A673 (cell line): ENCODE measurements at places on chromosomes 3 and 15. TPM values are rescaled to one million over a fixed set of nuclear protein-coding genes. Genes with fewer than 3 reads are reported as not detected.
A peak's percentile ranks its signal among the peaks of the same experiment; 100 is the strongest.

Gene SPINK8
- total RNA-seq, result not detected in 2 replicates

Gene MLF1
- 4.9 and 5.0 TPM in 2 replicates for total RNA-seq

Gene EOMES
- not detected in 2 replicates for total RNA-seq

Gene CNTN4
- 5.7 and 6.1 TPM in 2 replicates for total RNA-seq

Gene OIP5
- total RNA-seq, result 31.0 and 36.1 TPM in 2 replicates

Gene MED12L
- 0.71 and 1.1 TPM in 2 replicates for total RNA-seq

Gene GHRL
- total RNA-seq, result 1.0 and 2.0 TPM in 2 replicates

- DNase-seq, result peak; percentile 62
Observed at GRCh38 chr3:74267588-74268184, 346.8 kb downstream of the CNTN3 start.

- no peak for DNase-seq
Observed at GRCh38 chr3:114645392-114645791, 351.6 kb downstream of the TIGIT start.

DNA sequence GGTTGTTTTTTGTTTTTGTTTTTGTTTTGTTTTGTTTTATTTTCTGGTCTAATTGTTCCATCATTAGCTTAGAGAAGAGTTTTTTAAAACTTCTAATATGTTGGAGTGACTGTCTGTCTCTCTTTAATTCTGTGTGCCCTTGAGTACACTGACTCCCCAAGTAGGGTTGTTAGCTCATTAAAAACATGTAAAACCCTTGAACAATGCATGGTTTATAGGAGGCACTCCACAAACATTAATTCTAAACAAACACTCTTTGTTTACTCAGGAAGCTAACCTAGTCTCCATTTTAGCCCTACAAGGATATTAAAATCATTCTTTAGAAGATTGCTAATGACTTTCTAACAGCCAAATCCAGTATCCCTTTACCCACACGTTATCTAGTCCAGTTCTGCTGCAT is 100.5 kb downstream of the CGGBP1 start:
- no peak for DNase-seq

DNA sequence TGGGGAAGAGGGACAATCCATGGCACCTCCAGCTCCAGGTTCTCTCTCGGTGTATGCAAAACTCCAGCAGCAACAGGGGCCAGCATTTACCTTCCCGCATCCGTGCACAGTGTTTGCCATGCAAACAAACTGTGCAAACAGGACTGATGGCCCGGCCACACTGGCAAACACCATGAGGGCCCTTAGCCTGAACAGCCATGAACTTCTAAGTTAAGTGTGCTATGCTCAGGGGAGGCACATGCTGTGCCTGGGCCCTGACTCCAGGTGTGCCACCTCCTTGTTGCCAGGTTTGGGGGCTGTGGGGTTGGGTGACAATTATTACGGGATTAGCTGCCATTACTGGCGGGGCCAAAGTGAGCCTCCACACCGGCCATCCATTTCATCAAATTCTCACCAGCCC is 57.5 kb downstream of the CACNA2D2 start:
- no peak for DNase-seq

- no peak for DNase-seq
Observed at GRCh38 chr3:124579641-124580040, 150.6 kb upstream of the UMPS start.

GRCh38 chr3:168414149-168414548 is 318.4 kb upstream of the GOLIM4 start:
- DNase-seq, result no peak

DNA sequence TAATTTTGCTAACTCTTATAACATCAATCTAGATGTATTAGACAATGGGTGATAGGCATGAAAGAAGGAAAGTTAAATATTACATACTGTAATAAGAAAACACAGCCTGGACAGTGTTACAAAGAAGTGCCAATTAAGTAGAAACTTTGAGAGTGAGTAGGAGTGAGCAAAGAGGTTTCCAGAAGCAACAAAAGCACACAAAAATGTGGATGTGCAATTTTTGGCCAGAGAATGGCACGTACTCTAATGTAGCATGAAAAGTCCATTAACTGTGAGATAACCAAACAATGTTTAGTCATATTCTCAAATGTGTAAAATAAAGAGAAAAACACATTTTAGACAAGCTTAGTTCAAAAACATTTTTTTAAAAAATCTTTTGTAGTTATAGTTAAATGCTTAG is 567.3 kb downstream of the ROBO1 start:
- DNase-seq, result no peak

DNA sequence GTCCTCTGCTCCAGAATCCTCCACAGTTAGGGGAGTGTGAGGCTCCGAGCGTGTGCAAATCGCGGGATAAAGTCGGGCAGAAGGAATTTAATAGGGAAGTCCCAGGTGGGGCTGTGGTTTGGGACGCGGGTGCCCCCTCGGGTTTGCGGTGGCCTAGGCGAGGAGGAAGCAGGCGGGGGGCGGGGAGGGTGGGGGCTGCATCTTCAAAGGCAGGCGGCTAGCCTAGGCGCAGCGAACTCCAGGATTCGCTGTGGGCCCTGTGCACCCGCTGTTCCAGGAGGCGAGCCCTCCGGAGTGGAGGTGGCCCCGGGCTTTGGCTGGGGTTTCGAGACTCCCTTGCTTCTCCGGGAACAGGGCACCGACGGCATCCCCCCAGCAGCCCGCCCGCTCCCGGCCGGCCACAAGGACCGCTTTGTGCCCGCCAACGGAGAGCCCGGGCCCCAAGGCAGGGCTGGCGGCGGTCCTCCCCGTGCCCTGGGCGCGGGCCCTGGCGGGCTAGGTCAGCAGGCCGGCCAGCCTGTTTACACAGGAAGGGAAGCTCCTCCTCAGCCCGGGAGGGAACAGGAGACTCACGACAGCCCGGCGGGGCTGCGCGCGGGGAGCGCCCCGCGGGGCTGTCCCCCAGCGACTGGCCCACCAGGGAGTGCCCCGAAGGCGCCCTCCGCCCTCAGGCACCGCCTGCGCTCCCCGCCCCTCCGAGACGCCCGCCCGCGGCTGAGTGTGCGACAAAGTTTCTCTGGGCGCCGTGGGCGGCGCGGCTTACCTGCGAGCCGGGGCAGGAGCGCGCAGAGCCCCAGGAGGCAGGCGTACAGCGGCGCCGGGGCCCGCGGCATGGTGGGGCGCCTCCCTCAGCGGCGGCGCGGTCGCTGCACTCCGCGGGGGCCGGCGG is 753 bp downstream of the ITGB5 start:
- peak; percentile 68 for DNase-seq

GRCh38 chr15:59553879-59554735 is 57.5 kb upstream of the GCNT3 start:
- no peak for DNase-seq

DNA sequence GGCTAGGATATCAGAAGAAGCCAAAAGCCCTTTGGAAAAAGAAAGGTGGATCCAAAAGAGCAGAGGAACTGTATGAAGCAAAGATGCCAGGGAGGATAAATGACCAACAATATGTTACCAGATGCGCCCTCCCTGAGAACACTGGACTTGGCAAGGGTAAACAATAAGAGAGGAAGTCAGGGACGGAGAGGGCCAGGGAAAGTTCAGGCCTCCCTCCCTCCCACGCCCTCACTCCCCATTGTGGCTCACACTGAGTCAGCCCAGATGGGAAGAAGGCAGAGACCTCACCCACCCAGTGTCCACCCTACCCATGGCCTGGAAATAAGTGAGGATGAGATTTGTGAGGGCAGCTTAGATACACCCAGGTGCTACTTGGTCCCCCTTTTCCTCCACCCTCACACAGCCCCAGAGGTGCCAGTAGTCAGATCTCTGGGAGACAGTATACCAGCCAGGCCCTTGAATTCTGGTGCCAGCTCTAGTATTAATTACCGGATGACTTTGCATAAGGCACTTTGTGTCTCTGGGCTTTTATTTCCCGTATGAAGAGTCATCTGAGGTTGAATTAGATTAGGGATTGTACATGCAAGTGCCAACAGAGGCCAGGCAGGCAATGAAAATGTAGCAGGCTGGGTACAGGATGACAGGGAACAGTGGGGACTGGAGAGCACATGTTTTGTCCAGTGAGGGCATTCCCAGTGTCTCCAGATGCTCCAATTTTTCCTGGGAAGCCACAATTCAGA is 35.1 kb upstream of the FRMD4B start:
- DNase-seq, result no peak

- no peak for DNase-seq
Observed at GRCh38 chr15:85429522-85429921, 49.1 kb downstream of the AKAP13 start.

DNA sequence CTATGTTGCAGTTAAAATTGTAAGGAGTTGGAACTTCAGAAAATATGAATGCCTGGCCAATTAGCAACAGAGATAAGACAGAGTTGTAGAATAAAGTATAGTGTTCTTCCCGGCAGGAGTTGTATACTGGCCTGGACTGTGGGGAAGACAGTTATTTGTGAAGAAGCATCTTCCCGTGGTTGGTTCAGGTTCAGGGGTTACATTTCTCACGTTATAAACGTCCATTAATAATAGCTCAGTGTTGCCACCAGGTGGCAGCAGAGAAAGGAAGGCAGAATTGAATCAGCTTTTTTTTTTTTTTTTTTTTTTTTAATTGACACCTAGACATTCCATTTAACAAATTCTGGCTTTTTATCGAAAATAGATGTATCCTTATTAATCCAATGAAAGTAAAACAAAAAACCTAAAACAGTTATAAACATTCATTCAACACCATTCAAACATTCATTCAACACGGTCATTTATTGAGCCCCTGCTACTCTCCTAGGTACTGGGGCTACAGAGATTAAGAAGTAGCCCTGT is 66.4 kb upstream of the NR2E3 start:
- peak; percentile 68 for DNase-seq

DNA sequence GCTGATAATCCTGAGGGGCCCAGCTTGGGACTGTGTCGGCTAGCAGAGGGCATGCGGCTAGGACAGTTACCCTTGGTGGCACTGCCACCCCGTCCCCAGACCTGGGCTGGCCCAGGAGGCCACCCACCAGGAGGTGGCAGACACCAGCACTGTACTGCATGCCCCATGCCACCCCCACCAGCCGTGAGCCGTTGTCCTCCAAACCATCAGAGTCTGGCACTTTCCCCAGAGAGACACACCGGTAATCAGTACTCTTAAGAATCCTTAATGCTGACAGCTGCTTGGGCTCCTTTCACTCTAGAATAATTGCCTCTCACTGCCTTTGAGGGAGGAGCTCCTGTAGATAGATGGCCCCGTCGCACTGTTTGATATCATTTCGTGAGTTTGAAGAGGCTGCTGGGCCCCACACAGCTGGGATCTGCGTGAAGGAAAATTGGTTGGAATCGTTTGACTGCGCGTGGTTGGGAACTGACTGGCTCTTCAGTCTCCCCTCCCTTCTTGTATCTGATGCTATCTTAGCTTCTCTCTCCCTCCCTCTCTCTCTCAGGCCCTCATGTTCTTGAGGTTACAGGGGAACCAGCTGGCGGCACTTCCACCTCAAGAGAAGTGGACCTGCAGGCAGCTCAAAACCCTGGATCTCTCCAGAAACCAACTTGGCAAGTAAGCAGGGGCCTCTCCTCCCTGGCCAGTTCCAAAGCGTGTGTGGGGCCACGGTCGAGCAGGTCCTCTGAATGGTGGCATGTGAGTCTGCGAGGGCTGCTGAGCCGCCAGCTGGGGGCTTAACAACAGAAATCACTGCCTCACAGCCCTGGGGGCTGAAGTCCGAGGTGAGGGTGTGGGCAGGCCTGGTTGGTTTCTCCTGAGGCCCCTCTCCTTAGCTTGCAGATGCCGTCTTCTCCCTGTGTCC is 94.9 kb downstream of the LRRK1 start:
- DNase-seq, result no peak

- DNase-seq, result peak; percentile 15
Observed at GRCh38 chr15:82986442-82986780, 401 bp downstream of the RAMAC start.
